Activated gamma-delta T cell treated with Interleukin-2 at 50 U/mL for 16 hours (primary cell): ENCODE measurements at places on chromosomes 5 and 9.

DNA sequence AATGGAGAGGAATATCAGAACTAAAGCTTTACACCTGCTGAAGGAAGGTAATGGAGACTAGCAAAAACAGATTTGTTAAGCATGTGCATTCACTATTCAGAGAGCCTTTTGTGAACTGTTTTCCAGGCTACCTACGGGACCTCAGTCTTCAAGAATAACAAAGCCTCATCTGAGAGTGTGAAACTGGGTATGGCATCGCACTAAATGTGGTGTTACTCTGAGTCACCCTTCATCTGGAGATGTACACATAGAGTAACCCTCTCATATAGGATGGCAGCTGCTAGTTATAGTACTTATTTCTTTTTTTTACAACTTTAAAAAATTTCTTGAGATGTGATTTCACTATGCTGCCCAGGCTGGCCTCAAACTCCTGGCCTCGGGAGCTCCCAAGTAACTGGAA is 306.8 kb downstream of the ZNF608 start:
- no peak for DNase-seq

- no peak for DNase-seq
Observed at GRCh38 chr9:100012279-100012678, 86.5 kb downstream of the ERP44 start.

- no peak for DNase-seq
Observed at GRCh38 chr5:37539459-37539858, 160.3 kb downstream of the WDR70 start.

GRCh38 chr5:19241690-19242089 is 746.3 kb downstream of the CDH18 start:
- no peak for DNase-seq

DNA sequence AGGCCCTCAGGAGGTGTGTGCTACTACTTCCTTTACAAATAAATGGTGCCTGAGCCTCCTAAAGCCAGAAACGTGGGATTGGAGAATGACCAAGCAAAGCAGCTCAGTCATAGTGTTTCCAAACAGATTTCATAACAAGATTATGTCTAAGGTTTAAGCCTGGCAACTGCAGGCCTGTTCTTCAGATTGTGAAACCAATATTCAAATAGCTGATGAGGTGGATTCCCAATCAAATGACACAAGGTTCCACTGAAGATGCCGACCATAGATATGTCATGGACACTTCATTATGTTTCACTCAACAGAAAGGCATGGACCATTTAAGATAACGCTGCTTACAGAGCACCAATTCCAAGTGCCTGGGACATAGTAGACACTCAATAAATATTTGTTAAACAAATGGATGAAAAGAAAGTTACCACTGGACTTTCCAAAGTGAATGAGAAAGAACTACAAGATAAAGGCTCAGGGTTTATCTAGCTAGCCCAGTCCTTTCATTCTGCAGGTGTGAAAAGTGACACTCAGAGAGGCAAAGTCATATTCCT is 189.5 kb downstream of the ACTL7B start:
- no peak for DNase-seq

GRCh38 chr5:151618907-151619306 is 27.8 kb upstream of the FAT2 start:
- DNase-seq = no peak

- no peak for DNase-seq
Observed at GRCh38 chr9:279674-280073, 65.0 kb downstream of the DOCK8 start.

GRCh38 chr5:134177369-134178095 is 782 bp upstream of the SKP1 start:
- DNase-seq = no peak
